Stimulated activated CD4-positive, alpha-beta T cell treated with anti-CD3 and anti-CD28 coated beads, Interleukin-4, amount 100 ng/mL, for 1 hour (primary cell): ENCODE measurements at places on chromosomes 16 and 17.
A peak's percentile ranks its signal among the peaks of the same experiment; 100 is the strongest.

DNA sequence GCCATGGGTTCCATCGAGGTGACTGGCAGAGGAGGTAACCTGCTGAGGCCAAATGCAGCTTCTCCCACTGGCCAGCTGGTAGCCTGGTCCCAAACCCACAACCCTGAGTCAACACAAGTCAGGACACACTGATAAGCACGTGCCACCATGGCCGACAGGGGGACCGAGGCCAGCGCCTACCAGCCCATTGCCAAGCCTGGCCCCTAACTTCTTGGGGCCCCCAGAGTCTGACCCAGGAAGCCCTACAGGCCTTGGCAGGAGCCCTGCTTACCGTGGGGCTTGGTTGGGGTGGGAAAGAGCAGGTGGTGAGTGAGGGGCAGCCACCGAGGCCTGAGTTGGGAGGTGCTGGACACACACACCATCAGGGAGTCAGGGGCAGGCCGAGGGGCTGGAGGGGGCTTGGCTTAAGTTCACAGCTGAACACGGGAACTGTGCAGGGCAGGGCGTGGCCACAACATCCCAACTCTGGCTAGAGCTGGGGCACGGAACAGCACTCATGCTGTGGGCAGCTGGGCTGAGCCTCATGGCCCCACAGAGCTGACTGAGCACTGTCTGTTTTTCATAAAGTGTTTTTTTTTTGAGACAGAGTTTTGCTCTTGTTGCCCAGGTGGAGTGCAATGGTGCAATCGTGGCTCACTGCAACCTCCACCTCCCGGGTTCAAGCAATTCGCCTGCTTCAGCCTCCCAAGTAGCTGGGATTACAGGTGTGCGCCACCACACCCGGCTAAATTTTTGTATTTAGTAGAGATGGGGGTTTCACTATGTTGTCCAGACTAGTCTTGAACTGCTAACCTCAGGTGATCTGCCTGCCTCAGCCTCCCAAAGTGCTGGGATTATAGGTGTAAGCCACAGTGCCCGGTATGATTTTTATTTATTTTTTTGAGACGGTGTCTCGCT, 5.5 kb downstream of the MRPL28 start:
- no peak for DNase-seq

GRCh38 chr16:4350365-4350786, 745 bp downstream of the PAM16 start:
- DNase-seq: no peak

DNA sequence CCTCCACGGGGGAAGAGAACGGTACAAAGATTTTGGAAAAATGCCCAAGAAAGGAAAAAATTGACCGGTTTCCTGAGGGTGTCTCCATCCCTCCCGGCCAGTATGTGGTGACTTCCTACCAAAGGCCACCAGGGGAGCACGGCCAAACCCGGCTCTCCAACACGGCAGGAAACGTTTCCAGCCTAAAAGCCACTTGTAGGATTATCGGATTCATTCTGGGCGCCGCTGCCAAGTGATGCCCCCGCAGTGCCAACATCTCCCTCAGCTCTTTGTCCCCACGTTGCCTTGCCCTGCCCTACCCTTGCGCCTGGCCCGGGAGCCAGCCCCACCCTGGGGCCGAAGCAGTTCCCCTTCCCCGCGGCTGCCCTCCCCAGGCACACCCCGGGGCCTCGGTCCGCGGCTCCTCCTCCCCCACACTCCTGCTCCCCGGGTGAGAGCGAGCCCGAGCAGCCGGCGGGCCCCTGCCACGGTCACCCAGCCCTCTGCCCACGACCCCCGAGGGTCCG, 688 bp downstream of the CRK start:
- peak; percentile 21 for DNase-seq

DNA sequence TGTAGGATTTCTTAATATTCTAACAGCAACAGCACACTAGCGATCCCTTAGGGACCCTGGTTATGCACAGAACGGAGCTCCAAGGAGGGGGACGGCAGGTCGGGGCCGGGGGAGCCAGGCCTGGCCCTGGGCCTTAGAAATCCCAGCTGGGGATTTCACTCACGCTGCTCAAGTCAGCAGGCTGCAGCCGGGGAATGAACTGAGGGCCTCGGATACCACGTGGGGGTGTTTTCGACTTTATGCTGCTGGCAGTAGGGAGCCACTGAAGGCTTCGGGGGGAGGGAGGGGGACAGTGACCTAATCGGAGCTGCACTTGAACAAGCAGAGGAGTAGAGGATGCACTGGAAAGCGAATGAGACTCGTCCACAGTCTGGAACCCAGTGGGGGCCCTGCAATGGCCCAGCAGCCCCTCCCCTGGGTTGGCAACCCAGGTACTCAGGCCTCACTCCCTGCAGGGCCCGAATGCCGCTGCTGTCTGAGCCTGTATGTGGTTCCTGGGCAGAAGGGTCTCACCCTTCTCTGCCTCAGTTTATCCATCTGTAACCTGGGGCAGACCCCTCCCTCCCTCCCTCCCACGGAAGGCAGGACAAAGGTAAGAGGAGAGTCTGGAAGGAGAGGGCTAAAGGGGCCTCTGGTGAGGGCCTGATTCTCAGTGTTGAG, 53.7 kb downstream of the RPH3AL start:
- no peak for DNase-seq

GRCh38 chr16:23048164-23048563, 101.1 kb downstream of the USP31 start:
- DNase-seq: no peak

GRCh38 chr16:85173981-85174751, 61.9 kb upstream of the CIBAR2 start:
- no peak for DNase-seq

DNA sequence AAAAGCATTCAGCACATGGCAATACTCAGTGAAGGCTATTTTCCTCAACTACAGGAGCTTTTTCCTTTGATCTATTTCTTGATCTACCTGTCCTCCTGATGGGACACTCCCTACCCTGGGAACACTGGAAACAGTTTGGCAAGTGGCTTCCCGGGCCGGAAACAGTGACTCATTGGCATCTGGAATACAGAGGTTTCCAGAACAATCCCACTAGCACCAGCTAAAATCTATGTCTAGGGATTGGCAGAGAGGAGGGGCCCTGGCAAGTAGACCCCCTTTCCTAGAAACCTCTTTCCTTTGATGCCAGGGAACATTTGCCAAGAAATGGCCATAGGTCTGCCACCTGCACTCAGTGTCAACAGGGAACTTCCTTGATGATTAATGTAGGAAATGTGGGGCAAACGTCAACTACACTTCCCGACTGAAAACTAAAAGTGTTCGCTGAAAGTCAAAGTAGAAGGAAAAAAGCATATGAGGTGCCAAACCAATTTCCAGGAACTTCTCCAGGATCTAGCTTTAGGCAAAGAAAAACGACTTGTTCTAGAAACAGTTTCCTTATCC, 30.4 kb upstream of the FBXW10B start:
- no peak for DNase-seq
